T-helper 1 cell (primary cell): ENCODE measurements at places on chromosomes 6 and 20.

GRCh38 chr20:63223121-63223825, 7.3 kb upstream of the YTHDF1 start:
- DNase-seq: no peak

DNA sequence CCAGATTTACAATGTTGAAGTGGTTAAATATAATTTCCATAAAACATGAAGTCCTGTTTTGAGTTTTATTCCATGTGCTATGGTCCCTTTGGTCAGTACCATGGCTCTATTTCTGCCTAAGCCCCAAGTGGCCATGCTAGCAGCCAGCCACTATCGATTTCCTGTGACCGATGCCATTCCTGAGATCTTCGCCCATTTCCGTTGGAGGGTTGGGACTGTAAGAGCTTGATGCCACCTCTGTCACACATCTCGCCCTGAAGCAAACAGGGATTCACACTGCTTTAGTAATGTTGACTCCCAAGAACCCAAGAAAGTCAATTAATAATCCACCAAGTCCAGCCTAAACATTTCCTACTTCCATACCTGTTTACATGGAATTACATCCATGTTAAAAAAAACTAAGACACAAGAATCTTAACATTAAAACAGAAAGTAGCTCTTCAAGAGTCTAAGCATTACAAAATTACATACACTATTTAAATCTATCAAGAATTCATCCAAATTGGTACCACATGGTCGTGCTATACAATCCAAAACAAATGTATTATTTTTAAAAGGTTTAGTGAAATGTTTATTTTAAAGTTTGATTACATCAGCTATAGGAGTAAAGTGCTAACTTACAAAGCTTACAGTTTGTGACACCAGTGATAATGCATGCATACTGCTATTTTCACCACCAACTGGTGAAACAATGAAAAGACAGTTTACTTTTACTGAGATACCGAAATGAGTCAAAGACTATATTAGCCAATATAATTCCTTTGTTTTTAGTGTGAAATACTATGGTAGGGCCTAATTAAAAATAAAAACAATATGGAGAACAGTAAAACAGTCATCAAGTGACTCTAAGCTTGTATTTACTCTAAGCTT, 2.5 kb downstream of the RBM39 start:
- no peak for DNase-seq

DNA sequence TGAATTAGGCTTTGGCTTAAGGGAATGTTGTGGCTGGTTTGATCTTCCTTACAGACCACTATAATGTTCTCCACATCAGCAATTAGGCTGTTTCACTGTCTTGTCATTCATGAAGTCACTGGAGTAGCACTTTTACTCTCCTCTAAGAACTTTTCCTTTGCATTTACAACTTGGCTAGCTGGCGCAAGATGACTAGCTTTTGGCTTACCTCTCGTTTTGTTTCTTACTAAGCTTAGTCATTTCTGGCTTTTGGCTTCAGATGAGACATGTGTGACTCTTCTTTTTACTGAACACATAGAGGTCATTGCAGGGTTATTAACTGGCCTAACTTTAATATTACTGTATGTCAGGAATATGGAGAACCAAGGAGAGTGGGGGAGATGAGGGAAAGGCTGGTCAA, 143.2 kb downstream of the PTCHD4 start:
- no peak for DNase-seq

DNA sequence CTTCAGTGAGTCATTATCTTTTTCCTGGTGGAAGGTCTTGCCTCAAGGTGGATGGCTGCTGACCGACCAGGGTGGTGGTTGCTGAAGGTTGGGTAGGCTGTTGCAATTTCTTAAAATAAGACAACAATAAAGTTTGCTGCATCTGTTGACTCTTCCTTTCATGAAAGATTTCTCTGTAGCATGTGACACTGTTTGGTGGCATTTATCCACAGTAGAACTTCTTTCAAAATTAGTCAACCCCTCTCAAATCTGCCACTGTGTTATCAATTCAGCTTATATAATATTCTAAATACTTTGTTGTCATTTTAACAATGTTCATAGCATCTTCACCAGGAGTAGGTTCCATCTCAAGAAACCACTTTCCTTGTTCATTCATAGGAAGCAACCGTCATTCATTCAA, 66.8 kb upstream of the ATXN1 start:
- DNase-seq: no peak

DNA sequence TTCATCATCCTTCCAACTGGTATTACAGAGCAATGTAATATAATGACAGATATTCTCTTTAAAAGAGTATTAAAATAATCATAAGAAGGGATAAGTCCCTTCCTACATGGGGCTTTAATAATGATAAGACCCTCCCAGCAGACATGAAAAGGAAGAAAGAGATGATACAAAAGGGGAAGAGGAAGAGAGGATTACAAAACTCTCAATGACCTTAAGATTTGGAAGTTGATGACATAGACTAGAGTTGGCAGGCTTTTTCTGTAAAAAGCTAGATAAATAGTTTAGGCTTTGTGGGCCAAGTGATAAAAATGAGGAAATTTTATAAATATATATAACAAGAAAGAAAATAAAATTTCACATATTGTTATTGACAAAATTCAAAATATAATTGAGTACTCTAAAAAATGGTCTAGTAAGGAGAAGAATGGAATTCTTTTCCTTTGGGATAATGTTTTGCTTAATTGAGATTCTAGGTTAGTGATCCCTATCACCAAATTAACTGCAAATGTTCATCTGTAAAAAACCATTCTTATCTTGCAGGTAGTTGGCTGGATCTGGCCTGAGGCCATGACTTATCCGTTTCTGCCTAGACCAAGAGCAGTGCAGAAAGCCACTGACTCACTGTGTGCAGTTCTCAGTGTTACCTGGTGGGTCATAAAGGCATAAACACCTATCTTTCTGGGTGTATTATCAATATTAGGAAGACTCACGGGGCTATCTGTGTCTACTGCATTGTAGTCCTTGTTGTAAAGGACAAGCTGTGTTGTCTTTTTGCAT, 11.0 kb downstream of the RIPOR2 start:
- no peak for DNase-seq

DNA sequence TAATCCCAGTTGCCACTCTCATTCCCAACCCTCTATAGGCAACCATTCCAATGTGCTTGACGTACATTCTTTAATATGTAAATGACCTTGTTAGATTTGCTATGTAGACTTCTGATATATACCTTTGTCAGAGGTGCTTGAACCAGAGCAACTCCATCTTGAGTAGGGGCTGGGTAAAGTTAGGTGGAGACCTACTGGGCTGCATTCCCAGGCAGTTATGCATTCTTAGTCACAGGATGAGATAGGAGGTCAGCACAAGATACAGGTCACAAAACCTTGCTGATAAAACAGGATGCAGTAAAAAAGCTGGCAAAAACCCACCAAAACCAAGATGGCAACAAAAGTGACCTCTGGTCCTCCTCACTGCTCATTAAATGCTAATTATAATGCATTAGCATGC, 8.3 kb upstream of the HM13 start:
- no peak for DNase-seq

DNA sequence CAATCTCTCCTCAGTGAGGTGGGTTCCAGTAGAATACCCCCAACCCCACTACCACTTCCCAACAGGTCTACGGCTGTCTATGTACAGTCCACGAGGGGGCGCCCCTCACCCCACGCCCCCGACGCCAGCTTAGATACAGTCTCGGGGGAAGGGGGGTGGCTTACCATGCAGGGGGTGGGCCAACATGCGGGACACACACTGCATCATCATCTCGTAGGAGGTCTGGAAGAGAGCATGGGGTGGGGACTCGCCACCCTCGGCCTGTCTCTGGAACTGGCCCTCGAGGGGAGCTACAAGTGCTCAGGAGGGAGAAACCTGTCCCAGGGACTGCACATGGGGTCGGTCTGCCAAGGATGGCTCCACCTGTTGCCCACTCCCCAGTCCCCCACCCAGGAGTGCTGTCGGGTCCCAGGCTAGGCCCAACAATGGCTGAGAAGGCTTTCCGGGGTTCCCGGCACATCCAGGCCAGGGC, 8.5 kb downstream of the MTCH1 start:
- no peak for DNase-seq

DNA sequence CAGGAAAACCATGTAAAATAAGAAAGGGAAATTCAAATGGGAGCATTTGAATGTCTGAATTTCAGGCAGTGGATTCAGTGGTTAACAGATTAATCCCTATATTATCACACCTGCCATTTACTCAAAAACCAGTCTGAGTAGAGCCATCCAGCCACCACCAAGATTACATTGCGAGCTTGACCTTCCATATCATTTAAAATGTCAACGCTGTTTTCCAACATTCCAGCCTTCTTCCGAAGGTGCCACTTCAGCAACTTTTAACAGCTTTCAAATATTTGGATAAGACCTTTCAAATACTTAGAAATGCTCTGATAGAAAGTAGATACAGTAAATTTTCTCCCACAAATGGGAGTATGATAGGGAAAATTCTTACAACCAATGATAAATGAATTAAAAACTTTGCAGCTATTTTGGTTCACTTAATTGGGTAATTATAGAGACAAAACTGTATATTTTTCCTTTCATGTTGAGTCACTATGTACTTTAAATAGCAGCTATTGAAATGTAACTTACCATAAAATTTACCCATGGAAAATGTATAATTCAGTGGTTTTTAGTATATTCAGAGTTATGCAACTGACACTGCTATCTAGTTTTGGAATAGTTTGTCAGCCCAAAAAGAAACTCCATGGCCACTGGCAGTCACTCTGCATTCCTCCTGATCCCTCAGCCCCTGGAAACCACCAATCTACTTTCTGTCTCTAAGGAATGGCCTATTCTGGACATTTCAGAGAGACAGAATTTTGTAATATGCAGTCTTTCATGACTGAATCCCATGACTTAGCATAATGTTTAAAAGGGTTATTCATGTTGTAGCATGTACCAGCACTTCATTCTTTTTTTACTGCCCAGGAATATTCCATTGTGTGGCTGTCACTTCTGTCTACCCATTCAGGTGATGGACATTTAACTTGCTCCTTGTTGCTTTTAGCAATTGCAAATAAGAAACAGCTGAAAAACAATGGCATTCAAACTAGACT, 21.5 kb downstream of the EZR start:
- DNase-seq: no peak

DNA sequence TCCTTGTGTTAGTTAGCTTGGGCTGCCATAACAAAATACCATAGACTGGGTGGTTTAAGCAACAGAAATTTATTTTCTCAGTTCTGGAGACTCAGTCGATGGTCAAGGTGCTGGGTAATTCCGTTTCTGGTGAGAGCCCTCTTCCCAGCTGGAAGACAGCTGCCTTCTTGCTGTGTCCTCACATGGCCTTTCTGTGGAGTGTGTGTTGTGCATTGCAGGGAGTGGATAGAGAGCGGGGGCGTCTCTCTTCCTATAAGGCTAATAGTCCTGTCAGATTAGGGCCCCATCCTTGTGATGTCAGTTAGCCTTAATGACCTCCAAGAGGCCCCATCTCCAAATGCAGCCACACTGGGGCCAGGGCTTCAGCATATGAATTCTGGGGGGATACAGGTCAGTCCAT, 19.2 kb downstream of the CHMP4B start:
- no peak for DNase-seq

DNA sequence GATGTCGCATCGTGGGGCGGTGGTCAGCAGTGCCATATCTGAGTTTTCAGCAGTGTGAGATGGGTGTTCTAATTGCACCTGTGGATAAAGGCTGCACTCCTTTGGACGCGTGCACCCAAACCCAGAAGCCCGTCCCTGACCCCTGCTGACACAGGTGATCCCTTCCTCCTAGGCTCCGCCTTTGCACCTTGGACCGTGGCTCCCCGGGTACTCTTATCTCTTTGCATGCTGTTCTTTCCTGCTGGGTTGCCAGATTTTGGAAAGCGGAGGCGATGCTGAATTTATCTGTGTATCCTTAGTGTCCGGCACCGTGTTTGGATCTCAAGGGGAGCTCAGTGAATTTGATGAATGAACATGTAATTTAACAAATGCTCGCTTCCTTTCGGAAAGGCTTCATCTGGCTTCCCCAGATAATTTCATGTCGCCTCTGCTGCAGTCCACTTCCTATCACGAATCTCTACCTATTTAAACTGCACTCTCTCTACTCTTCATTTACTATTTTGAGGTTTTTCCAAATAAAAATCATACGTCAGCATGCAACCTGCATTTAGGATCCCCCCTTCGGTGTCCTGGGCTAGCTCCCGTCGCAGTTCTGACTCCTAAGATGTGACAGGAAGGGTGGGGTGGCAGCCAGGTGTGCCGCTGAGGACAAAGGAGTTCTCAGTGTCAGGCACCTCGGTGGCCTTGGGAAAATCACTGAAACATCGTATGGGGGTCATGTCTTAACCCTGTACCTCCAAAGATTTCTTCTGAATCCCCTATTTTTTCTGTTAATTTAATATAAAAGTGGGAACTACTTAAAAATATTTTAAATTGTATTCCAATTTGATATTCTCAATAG, 753 bp upstream of the PERP start:
- no peak for DNase-seq

DNA sequence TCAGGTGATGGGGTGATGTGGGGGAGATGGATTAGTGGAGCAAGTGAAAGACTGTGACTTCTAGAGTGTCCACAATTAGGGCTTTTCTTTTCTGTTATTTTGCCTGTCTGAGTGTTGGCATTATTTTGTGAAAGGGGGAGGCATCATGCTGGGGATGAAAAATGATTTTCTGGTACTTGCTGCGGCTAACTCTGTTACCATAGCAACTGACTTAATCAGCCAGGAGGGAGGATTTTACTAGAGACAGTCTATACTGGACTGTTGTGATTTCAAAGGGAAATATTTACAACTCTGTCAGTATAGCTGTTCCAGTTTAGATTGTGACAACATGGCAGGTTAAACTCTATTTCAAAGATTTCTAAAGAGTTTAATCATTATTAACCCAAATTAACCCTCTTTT, 30.4 kb upstream of the MRAP2 start:
- DNase-seq: no peak

DNA sequence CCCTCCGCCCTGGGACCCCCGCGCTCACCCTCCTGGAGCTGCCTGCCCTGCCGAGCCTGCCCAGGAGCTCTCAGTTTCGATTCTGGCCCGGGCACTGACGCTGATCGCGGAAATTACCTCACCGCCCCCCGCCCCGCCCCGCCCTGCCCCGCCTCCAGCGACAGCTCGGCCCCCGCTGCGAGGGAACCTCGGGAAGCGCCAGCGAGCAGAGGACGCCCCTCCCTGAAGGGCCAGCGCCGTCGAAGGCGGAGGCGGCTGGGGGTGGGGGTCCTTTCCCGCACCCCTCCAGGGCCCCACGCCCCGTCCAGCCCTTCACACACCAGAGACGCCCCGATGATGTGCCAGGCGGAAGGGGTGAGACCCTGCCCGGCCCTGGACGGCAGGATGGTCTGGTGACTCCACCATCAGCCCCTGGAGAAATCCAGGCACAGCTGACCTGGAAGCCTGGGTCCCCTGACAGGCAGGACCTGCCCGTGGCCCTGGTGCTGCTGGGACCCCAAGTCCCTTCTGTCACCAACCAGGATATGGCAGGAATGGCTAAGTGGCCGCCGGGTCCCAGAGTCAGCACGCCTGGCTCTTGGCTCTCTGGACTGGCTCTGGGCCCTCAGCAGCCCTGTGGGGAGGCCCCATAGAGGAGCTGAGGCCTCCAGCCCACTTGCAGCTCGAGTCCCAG, at the start of gene HELZ2:
TSS of gene HELZ2 (minus strand) at position 84 of the 673 bp plus-strand sequence. CDS start 1,854 bp downstream, outside the sequence.
- DNase-seq: peak; percentile 63
